ENCODE measurements at places on chromosomes 11 and 22.

GRCh38 chr11:78344676-78345075, 72.9 kb downstream of the GAB2 start:
- no peak for DNase-seq

GRCh38 chr22:43528601-43529360, 117.0 kb downstream of the MPPED1 start:
- DNase-seq: no peak

GRCh38 chr22:20606041-20606783, 98.8 kb downstream of the MED15 start:
- peak; percentile 85 for DNase-seq

- DNase-seq: no peak
Measured at GRCh38 chr11:46888636-46889035, 29.7 kb downstream of the LRP4 start.

- DNase-seq: no peak
Measured at GRCh38 chr22:16925407-16925966, 82.5 kb downstream of the GAB4 start.

DNA sequence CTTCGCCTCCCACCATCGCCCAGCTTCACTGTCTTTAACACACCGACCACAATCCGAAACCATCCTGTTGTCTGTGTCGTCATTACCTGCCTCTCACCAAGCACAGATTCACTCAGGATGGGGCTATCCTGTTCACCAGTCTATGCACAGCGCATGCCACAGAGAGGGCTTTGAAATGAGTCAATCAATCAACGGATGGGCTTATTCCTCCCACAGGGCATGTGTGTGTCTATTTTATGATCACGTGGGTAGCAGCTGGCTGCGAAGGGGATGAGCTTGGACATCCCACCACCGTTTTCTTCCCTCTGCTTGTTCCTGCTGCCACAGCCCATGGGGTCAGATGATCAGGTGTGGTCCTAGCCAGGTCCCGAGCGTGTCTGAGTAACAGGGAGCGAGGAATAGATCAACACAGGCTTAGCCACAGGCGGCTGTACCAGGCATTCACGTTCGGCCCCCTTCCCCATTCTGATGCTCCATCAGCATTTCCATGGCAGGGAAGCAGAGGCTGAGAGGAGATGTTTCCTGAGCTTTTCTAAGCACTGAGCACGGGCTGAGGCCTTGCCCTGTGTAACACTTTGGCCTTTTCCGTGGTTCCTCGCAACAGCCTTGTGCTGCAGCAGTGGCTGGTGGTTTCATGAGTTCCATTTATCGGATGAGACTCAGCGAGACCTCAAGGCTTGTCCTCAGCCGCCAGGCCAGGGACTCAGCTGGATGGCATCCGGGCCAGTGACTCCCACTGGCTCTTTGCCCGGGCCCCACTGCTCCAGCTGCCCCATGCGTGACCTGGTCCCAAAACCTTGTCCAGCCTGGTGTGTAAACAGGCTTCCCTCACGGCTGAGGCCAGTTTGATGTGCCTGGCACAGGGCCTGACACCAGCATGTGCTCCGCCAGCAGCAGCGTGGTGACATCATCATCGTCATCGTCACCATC, 48.1 kb upstream of the FGF3 start:
- no peak for DNase-seq

- DNase-seq: no peak
Measured at GRCh38 chr11:128725630-128726319, 31.9 kb downstream of the FLI1 start.

GRCh38 chr11:70146895-70147520, 56.1 kb upstream of the FADD start:
- no peak for DNase-seq

GRCh38 chr11:121421149-121421901, 30.8 kb upstream of the SORL1 start:
- DNase-seq: no peak

DNA sequence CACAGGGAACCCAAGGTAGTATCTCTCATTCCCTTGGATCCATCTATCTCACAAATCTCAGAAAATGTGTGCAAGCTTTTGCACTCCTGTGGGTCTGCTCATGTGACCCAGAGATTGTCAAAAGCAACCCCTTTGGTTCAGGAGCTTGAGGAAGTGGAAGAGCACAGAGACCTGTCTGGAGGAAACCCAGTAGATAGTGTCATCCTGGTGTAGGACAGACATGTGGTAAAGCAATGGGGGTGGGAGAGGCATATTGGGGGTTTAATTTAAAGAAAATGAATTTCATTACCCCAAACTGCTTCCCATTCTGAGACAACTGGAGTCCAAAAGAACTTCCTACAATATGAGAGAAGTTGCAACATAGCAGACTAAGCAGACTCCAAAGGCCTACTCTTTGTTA, 5.8 kb upstream of the MS4A14 start:
- DNase-seq: no peak

DNA sequence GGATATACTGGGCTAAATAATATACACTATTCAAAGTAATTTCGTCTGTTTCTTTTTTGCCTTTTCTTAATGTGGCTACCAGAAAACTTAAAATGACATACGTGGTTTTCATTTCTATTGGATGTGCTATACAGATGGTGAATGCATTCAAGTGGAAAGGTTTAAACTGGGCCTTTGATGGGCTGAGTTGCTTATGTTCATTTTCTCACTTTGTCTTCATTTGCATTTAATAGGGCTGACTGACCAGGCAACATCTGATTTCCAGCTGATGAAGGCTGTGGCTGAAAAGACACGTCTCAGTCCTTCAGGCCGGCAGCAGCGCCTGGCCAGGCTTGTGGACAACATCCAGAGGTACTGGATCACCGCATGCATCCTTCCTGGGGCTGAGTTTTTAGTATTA, 27.9 kb downstream of the PIWIL4 start:
- DNase-seq: peak; percentile 33

- no peak for DNase-seq
Measured at GRCh38 chr11:98230678-98231077, 790.1 kb upstream of the CNTN5 start.

DNA sequence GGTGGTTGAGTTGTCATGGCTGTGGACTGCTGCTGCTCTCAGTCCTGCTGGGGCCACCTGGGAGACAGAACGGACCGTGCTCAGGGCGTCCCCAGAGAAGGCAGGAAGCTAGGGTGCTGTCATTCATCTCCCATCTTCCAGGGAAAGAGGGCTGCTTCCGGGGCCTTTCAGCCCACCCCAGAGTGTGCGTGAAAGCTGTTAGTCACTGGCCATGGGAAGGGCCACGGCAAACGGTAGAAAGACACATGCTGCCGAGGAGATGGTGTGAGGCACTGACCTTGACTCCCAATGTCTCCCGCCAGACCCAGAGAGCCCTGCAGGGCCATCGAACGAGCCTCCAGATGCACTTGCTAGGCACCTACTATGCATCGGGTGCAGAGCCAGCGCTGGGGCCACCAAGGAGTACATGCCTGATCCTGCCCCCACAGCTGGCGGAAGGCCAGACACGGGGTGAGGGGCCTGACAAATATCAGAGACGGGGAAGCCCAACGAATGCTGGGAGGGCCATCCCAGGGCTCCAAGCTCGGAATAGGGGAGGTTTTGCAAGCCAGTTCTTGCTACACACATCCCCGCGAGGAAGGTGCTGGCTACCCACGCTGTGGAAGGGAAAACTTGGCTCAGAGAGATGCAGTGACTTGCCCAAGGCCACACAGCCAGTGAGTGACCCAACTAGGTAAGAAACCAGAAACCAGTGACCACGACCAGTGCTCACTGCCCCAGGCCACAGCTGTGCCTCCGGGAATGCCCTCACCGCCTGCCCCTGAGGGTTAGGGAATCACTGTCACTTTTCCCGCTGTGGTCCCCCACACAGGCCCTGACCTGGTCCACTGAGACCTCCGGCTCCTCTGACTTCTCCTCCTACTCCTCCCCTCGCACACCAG, 10.1 kb downstream of the RAC2 start:
- DNase-seq: no peak

- no peak for DNase-seq
Measured at GRCh38 chr11:119319136-119319699, 2.3 kb upstream of the MCAM start.

- DNase-seq: no peak
Measured at GRCh38 chr11:92828556-92828955, 140.9 kb upstream of the MTNR1B start.

DNA sequence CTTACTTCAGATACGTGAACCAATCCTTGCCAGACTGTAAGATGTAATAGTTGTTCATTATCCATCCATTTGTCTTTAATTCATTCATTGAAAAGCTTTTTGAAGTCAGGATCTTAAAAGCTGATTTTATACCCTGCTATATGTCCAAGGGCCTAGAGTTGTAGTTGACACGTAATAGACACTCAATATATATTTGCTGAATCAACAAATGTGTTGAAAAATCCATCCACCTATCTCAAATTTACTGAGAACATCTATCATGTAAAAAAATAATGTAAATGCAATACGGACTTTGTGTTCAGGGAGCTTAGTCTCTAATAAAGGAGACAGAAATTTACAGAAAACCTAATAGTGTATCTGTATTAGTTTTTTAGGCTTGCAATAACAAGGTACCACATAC, 521.0 kb downstream of the METTL15 start:
- no peak for DNase-seq

DNA sequence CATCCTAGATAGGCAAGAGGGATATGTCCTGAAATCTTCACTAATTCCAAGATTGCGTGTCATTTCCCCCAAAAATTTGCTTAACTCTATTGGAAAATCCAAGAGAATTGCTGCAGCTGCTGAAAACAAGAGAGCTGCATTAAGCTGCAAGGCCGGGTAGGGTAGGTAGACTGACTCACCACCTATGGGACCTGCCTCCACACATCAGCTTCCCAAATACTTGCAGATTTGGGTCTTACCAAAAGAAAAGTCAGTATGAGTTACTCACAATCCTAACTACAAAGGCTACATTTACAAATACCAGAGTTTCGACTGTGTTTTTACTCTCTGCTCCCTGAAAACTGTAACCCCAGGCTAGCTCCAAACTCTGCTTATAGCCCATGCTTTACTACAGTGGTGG, 142.5 kb upstream of the TEAD1 start:
- DNase-seq: no peak

DNA sequence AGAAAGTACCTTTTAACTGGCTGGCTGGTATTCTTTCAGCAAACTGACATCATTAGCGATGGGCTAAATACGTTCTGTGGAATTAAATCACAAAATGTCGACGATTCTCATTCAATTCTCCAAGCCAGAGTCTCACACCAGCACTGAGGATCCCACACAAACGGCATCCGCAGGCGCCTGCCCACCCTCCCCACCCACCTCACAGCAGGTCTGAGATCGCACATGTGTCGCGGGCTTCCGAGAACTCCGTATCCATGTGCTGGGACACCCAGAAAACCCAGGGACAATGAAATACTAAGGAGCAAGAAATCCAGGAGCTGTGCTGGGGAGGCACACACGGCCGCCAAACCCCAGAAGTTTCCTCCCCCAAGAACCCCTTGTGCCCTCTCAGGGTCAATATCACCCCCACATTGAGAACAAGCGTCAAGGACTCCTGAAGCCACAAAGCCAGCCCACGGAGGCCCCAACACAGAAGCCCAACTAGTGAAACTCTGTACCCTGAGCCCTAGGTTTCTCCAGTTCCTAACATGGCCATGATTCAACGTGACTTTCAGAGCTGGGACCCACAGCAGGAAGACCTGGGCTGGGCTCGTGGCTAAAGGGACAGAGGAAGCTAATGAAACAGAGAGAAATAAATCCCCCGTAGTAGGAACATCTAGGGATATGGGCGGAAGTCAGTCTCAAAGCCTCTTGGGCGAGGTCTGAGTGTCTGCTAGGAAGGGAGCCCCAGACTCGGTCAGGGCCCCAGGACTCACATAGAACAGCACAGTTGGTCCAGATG, 8.0 kb downstream of the TOLLIP start:
- DNase-seq: no peak

DNA sequence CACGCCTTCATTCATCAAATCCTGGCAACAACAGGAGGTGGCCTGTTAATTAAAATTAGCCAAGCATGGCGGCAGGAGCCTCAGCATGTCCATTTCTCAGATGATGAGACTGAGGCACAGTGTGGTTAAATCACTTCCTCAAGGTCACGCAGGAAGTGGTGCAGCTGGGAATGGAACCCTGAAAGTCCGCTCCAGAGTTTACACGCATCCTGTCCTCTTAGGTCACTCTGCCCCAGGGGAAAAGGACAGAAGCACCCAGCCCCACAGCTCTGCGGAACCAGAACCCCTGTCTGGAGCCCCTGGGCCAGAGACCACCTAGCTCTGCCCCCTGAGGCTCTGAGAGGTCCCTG, 19.6 kb downstream of the RPL3 start:
- DNase-seq: no peak

DNA sequence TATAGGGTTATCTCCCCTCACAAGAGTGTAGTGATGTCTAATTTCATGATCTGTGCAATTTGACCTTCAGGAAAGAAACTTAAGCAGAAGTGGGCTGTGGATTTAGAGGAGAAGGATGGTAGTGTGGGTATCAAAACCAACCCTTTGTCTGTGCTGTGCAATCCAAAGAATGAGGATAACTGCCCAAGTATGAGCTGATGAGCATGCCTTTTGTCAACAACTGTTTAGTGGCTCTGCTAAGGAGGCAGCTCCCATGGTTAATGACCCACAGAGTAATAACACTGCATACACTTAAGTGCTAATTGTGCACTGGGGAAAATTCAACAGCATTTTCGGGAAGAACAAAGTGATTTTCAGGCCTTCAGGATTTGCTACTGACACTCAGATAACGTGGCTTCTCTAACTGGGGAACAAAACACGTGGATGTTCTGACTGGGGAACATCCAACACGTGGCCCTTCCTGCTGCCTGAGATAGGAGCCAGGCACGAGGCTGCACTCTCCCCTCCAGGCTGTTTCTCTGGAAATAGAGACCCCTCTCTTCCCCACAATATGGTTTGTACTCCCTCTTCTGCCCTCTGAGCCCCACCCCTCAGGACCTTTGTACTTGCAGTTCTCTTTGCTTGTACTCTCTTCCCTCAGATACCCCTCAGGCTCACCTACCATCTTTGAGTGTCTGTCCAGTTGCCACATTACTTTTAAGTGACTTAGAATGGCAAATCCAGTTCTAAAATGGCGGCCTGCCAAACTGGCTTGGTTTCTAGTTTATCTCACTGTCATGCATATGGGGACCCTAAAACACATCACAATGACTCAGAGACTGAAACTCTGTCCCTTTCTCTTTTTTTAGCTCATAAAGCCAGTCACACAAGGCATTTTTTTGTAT, 234.9 kb upstream of the POU2AF2 start:
- DNase-seq: no peak

Data from GM10248 (cell line).